Cardiac septum (tissue), 1 donor: ENCODE measurements at places on chromosomes 5 and 9.

DNA sequence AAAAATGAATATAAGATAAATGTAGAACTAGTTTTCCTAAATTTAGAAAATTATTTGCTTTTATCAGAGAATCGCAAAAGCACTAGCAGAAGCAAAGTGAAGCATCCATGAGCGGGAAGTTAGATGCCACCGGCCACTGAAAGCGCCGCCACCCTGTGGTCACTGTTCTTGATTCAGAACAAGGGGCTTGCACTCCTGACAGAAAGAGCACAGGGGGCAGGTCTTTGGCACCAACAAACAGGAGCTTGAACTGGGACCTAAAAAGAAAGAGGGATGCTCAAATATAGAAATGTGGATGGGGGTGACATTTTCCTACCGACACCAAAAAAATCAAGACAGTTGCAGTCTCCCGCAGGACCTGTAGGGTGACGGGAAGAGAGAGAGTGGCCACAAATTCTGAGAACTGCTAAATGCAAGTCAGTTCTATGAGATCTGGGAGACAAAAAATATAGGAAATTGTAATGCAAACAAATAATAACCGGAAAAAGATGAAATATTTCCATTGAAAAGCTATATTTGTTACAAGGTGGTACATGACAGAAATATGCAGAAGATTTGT lies 144.3 kb downstream of the CDH12 start:
- no peak for DNase-seq

DNA sequence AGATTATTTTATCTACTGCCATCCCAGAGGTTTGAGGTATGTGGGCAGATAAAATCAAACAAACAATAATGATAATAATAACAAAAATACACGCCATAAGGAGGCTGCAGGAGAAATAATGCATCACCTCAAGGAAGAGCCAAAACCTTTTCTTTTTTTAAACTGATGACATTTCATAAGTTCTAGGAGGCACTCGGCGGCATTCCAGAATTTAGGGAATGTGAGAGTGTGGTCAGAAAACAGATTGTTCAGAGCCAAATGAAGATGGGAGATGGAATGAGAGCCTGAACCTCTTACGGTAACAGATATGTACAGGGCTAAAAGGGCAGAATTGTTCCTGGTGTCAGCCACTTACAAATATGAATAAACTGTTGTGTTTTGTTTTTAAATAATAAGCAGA lies 615.0 kb upstream of the CHD1 start:
- DNase-seq = no peak

DNA sequence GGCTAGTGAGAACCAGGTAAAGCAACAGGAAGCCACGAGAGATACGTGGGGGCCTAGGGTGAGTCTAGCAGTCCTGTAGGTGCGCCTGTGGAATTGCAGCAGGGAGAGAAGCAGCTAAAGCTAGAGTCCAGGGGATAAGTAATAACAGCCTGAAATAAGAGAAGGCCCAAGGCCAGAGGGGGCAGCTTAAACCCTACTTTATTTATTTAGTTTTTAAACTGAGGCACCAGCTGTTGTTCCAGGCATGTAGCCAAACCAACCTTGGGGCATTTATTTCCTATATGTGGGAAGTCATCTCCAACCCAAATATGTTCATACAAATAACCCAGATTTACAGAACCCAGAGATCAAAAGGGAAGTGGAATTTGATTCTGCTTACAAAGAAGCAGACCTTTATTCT lies 93.5 kb downstream of the GLDC start:
- no peak for DNase-seq

GRCh38 chr5:1553539-1554409 lies 30.0 kb upstream of the LPCAT1 start:
- no peak for DNase-seq

GRCh38 chr5:97074859-97075489 lies 67.4 kb downstream of the LIX1 start:
- DNase-seq = no peak

DNA sequence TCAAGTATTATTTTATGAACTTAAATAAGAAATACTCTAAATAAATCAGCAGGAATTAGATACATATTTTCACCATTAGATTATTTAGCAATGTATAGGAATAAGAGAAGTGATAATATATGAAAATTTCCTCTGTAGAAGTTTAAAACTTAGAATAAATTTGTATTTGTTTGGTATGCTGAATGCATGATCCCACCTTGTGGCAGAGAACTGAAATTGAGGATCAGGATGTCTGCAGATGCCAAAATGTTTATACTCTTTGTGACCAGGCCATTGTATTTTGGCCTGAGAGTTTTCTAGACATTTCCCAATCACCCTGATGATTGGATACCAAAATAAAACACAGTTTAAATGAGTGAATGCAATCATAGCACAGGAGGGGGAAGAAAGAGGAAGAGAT lies 6.3 kb downstream of the TYRP1 start:
- no peak for DNase-seq

DNA sequence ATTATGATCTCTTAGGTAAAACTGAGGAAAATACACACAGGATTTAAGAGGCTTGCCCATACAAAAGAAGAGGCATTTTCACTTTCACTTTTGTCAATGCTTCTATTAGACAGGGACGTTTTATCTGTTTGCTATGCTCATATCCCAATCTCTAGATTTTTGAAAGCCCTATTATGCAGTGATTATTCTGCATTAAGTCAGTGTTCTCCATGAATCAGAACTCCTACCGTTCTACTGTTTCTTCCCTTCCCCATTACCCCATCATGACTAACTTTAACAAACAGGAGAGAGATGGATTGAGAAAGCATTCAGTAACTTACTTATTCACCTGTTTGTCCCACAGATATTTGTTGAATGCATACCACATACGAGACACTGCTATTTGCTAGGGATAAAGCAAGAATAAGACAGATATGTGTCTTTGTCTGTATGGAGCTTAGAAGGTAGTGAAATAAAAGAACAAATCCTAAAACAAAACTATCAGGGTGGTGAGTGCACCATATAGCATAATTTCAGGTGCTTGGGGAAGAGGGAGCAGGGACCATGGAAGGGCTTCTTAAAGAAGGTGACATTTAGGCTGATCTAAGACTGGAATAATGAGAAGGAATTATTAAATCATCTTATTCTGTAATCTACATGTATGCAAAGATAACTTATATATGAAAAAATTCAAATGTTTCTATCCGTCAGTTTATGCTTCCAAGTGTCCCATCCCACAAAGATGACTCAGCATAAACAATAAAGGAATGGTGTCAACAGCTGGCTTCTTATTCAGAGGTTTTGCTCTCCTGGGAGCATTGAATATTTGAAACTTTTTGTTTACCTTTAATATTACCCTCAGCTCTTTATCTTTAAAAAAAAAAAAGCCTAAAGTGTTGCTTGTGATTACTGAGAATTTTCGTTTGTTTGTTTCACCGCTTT lies 328.1 kb downstream of the HINT1 start:
- DNase-seq = no peak

DNA sequence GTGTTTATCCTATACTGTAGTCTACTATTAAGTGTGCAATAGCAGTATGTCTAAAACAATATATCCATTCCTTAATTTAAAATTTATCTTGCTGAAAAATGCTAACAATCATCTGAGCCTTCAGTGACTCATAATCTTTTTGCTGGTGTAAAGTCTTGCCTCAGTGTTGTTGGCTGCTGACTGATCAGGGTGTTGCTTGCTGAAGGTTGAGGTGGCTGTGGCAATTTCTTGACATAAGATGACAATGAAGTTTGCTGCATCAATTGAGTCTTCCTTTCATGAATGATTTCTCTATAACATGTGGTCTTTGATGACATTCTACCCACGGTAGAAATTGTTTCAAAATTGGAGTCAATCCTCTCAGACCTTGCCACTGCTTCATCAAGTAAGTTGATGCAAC lies 24.3 kb upstream of the SPEF2 start:
- DNase-seq = no peak

DNA sequence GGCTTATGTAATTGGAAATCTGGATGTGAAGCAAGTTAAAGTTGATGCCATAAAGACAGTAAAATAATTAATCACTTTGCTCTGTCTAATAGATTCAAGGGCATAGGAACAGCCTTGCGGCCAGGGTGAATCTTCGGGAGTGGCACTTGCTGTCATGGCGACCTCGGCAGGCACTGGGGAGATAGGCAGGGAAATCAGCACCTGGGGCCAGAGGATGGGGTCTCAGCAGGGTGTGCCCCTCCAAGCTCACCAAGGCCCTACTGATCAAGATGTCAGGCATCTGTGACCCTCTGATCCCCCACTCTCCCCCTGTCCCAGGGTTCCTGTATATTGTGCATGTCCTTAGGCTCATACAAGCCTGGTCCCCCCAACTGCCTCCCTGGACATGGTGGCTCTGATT lies 187.3 kb downstream of the MELK start:
- no peak for DNase-seq

DNA sequence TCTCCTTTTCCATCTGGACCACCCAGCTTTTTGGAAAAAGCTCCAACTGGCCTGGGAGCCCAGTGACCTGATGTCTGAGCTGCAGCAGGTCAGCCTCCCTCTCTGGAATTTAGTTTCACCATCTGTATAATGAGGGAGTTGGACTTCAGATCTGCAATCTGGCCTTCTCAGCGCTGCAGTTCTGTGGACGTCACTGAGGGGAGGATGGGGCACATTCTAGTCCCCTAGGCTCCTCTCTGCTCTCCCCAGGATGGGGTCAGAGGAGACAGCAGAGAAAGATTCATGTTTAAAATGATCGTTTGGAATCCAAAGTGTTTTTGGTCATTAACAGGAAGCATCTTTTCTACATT lies 10.2 kb downstream of the OR13J1 start:
- DNase-seq = no peak

GRCh38 chr5:135179308-135179980 lies 145.4 kb upstream of the PITX1 start:
- DNase-seq = no peak

GRCh38 chr5:68643064-68643463 lies 427.5 kb downstream of the PIK3R1 start:
- DNase-seq = no peak

DNA sequence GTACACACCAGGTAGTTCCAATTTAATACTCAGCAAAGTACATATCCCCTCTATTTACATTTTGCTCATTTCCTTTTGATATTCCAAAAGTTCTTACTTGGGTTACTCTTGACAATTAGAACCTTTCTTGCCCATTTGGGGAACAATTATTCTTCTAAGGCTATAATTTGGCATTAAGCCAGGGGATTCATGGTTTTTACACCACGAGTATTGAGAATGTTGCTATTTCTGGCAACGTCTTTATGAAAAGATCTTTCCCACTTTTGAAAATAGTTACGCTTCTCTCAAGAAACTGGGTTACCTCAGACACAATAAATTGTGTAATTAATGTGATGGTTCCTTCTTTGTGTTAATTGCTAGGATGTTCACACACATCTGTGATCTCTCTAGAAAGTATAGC lies 11.5 kb upstream of the CAAP1 start:
- DNase-seq = no peak

DNA sequence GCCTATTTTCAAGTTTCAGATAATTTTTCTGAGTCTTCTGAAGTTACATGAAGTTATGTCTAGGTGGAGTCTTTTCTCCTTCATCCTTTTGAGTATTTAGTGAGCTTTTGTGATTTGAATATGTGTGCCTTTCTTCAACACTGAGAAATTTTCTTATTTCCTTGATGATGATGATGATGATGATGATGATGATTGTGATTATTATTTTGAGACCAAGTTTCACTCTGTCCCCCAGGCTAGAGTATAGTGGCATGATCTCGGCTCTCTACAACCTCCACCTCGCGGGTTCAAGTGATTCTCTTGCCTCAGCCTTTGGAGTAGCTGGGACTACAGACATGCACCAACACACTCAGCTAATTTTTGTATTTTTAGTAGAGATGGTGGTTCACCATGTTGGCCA lies 26.2 kb downstream of the ENTREP1 start:
- DNase-seq = no peak

GRCh38 chr9:21559402-21560280 lies 77.5 kb upstream of the IFNE start:
- no peak for DNase-seq

DNA sequence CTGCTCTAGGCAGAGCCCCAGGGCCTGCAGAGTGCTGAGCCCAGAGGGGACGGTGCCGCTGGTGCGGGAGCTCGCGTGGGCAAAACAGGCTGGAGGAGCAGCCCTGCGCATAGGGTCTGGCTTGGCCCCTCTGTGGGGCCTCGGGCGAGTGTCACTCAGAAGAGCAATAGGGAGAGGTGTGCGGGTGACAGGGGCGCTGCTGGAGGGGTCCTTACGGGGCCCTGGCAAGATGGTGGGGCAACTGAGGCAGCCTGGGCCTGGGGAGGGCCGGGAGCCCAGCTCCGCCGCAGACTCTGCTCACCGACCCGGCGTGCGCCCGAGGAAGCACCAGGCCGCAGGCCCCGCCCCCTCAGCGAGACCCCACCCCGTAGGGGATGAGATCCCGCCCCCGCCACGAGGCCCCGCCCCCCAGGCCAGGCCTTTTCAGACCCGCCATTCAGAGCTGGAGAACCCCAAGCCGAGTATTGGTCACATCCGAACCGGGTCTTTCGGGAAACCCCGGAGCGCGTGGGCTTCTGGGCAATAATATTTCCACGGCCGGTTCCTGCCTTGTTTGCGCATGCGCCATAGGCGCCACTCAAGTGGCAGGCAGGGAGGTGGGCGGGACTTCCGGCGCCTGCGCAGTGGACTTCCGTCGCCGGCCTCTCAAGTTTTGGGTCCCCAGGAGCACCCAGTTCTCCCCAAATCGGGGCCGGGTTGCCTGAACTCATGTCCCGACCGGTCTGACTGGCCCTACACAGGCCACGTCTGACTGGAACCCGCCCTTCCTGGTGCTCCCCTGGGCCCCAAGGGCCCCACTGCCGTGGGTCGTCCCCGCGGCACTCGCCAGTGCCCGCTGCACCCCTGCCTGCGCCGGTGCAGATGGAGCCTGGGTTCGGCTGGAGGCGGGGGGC lies 1.3 kb upstream of the RNF208 start:
- peak; percentile 97 for DNase-seq

DNA sequence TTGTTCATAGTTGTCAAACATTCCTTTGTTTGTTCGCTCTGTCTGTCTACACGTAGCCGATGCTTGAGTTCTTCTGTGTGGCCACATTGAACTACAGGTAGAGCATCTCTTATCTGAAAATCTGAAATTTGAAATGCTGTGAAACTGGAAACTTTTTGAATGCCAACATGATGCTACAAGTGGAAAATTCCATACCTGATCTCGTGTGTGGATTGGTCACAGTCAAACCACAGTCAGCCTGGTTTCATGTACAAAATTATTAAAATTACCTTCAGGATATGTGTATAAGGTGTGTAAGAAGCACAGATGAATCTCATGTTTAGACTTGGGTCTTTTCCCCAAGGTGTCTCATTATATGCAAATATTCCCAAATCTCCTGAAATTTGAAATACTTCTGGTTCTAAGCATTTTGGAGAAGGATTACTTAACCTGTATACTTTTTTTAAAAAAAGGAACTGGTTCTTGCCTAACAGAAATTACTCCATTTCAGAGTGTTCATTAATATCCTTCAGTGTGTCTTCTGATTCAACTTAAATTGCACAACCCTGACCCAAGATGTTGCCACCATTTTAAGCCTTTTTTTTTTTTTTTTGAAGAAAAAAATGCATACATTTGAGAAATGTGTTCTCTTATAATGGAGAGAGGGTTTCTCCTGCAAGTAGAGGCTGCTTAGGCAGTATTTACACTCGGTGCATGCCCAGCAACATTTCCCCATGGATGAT lies 254.3 kb downstream of the MAST4 start:
- no peak for DNase-seq
